Stimulated activated CD8-positive, alpha-beta memory T cell treated with anti-CD3 and anti-CD28 coated beads, Interleukin-15, amount 100 ng/mL, for 1 hour (primary cell): ENCODE measurements at places on chromosomes 2 and 18.

DNA sequence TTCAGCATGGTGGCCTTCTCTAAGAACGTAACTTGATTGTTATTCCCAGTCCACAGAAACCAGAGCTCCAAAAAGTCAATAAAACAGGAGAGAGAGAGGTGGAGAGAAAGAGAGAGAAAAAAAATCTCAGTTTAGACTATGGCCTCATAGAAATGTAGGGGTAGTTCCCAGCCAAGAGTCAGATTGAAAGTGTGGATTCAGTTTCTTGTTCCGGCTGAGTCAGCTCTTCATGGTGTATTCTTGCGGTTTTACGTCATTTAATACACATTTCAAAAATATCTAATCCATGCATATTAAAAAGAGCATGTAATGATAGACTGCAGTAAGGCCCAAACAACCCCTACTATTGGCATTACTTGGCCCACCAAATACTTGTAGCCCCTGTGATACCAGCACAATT is 303.9 kb downstream of the ETAA1 start:
- no peak for DNase-seq

DNA sequence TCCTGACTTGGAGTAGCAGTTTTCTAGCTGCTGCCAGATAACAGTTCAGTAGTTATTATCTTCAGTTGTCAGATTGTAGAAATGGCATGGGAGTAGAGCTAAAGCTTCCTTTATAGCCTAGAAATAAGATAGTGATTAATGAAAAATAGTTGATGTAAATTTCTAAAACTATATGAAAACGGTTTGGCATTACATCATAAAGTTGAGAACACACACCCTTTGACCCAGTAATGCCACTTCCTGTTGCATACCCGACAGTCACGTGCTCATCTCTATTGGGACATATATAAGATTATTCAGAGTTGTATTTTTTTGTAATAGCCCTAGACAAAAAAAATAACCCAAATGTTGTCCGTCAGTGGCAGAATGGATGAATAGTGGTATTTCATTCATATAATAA is 39.4 kb upstream of the ASB1 start:
- DNase-seq: no peak

- no peak for DNase-seq
These were observed 76.6 kb downstream of the MAPK4 start for GRCh38 chr18:50636366-50637057.

DNA sequence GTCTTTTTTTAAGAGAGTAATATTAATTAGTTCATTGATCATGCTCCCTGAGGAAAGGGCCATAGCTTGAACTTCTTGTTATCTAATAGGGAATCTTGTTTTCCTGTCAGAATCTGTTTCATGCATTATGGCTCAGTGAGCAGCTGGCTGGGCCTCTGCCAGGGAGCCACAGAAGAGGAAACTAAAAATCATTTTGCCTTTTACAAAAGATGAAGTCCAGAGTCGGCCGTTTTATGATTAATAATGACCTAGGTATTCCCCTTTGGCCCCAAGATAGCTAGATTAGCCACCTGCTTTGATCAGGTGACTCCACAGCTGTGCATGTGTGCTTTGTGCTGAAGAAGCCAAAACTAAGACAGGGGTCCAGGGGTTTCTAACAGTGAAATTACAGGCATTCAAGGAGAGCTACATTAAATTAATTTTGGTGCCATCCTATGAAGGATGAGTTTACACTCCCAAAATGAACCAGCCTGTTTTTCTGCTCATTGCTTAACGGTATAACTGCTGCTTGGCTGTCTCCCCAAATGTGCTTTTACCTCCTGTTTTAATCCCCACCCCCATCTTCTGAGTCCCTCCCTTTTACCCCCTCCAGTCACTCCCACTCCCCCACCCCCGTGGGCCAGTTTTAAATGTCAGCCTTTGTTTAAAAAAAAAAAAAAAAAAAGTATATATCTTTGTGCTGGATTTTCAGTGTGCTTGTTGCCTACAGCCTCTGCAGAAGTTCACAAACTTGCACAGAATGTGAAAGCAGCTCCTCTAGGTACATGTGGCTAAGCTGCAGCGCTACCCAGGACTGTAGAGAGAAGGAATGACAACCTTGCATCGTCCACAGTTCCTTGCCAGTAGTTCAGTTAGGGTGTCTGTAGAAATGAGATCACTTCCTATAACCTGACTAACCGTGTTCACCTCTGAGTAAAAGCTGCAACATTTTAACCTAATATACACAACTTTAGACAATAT is 93.1 kb downstream of the CABLES1 start:
- no peak for DNase-seq

- DNase-seq: no peak
These were observed 61.0 kb downstream of the SPP2 start for GRCh38 chr2:234111523-234111922.

- no peak for DNase-seq
These were observed 274.4 kb downstream of the ERBB4 start for GRCh38 chr2:212264187-212264586.

- DNase-seq: no peak
These were observed 25.4 kb downstream of the POLE4 start for GRCh38 chr2:74983631-74984392.

GRCh38 chr2:233980955-233981561 is 63.9 kb downstream of the TRPM8 start:
- DNase-seq: no peak

- no peak for DNase-seq
These were observed 70.0 kb upstream of the KCNH7 start for GRCh38 chr2:162908567-162908966.

GRCh38 chr18:37844209-37844970 is 278.8 kb upstream of the CELF4 start:
- DNase-seq: no peak

DNA sequence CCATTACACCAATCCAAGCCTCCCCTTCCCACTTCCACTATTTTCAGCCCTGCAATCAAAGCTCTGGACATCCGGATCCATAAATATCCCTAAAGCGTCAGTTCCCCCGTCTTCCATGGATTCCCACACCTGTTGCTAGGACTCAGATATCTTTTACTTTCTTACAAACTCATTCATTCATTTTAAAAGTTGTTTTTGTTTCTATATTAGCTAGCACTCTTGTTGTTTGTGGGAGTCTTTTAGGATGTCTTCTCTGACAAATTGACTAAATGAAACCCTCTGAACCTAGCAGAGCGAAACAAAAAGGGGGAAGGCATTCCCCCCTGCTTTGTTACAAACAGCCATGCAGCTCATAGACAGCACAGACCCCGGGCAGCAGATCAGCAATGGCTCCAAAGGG is 9.0 kb upstream of the NBAS start:
- no peak for DNase-seq

GRCh38 chr2:104332731-104333130 is 521.2 kb upstream of the POU3F3 start:
- no peak for DNase-seq

DNA sequence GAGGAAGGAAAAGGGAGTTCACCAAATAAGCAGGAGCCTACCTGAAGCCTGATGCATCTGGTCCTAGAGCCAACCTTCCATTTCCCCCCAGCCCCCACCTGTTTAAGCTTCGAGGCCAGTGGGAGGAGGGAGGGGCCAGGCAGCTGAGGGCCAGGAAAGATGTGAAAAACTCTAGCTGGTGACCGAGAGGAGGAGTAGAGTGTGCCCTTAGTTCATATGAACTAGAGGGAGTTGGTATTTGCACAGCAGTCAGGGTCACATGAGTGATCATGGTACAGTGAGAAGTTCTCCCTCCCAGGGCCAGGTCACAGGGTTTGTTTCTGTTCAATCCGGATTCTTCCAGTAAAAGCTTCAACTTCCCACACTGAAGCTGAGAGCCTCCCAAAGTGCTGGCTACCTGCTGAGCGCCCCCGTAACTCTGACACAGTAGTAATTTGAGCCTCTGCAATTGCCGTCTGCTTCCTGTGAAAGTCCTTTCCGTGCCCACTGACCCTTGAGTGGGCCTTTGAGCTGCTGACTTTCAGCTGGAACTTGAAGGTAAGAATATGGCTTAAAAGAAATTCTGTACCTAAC is at the start of gene SULT1C2:
Gene SULT1C2 (plus strand): TSS at position 362 of the 573 bp plus-strand sequence. CDS start 4,773 bp downstream, outside the sequence.
- no peak for DNase-seq

GRCh38 chr2:5951471-5951870 is 259.3 kb downstream of the SOX11 start:
- no peak for DNase-seq

GRCh38 chr18:10381951-10382350 is 72.5 kb upstream of the APCDD1 start:
- DNase-seq: no peak

DNA sequence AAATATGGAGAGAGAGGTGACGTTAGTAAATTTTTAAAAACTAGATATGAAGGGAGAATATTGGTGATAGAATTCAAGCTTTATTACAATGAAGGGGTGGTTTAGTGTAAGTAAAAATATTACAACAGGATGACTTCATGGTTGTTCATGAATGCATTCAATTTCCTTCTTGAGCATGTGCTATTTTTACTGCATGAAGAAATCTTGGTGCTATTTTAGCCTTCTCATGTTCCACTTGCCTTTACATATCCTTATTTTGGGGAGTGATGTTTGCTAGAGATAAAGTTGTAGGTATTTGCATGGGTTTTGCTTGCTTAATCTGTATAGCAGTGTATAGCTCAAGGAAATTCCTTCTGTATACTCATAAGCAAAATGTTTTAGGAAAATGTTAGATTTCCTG is 195.0 kb upstream of the MMADHC start:
- DNase-seq: no peak

DNA sequence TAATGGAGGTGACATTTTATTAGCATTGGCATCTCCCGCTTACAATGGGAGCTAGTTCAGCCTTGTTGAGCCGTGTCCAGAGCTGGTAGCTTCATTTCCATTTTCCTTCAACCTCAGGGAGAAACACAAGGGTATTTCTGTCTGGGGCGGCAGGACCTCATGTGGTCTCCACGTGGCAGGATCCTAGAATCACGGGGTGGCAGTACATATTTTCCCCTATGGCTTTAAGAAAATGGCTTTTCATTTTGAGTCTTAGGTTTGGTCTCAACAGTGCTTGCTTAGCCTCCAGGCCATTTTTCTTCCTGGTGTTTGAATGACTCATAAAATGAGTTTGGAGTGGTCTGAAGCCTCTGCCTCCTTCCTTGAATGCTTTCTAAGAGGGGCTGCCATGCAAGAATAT is 20.3 kb downstream of the CABLES1 start:
- no peak for DNase-seq

DNA sequence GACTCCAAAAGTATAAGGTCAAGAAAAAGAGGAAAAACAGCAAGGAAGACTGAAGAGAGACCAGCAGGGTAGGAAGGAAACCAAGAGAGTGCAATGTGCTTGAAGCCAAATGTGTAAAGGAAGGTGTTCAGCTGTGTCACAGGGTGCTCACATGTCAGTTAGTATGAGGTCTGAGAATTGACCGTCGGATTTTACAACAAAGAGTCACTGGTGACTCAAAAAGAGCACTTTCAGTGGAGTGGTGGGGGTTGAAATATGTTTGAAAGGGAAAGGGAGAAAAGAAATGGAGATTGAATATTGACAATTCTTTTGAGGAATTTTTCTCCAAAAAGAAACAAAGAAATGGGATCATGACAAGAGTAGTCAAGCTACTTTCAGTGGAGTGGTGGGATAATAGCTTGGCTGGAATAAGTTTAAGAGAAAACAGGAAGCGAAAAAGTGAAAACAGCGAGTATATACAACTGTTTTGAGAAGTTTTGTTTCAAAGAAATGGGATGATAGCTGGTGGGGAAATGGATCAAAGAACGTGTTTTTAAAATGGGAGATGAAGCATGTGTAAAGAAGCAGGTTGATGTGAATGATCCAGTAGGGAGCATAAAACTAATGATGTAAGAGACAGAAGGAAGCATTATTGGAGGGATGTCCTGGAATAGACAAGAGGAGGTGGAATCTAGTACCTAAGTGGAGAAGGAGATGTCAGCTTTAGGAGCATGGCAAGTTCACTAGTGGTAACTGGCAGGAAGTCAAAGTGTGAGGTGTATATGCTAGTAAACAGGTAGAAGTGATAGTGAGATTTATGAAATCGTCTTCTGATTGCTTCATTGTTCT is 3.6 kb upstream of the TSPYL6 start:
- no peak for DNase-seq

- no peak for DNase-seq
These were observed 424.2 kb downstream of the NRXN1 start for GRCh38 chr2:50607721-50608120.

DNA sequence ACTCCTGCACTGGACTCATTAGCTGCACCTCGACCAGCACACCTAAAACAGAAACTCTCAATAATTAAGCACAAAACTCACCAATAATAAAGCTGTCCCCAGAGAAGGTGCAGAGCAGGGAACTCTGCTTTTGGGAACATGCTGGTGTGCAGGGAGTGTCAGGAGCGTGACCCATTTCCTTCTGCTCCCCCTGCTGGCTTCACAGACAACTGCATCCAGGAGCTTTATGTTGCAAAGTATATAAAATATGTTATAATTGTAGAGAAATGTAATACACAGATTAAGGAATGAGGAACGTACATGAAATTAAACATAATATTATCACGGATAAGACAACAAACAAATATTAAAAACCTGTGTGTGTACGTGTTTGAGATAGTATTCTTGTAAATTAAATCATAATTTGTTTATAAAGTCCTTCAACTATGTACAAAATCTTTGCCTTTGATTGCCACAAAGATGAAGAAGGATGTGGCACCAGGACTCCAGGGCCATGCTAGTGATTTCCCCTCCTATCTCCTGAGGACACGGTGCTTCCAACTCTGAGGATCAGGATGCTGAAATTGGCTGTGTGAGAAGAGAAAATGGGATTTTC is 68.6 kb upstream of the MAL start:
- no peak for DNase-seq

- no peak for DNase-seq
These were observed 795 bp upstream of the SETBP1 start for GRCh38 chr18:44679914-44680272.

DNA sequence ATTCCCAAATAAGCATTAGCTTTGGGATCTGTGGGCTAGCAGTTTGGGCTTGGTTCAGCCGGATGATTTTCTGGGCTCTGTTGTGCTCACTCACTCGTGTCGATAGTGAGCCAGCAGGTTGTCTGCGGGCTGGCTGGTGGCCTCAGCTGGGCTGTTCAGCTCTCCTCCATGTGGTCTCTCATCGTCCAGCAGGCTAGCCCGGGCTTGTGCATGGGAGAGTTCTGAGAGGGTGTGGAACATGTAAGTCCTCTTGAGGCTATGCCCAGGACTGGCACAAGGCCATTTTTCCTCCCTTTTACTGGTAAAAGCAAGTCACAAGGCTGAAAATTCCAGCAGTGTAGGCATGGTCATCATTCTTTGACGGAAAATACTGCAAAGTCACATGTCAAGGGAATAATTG is 38.5 kb downstream of the NTSR2 start:
- DNase-seq: no peak

DNA sequence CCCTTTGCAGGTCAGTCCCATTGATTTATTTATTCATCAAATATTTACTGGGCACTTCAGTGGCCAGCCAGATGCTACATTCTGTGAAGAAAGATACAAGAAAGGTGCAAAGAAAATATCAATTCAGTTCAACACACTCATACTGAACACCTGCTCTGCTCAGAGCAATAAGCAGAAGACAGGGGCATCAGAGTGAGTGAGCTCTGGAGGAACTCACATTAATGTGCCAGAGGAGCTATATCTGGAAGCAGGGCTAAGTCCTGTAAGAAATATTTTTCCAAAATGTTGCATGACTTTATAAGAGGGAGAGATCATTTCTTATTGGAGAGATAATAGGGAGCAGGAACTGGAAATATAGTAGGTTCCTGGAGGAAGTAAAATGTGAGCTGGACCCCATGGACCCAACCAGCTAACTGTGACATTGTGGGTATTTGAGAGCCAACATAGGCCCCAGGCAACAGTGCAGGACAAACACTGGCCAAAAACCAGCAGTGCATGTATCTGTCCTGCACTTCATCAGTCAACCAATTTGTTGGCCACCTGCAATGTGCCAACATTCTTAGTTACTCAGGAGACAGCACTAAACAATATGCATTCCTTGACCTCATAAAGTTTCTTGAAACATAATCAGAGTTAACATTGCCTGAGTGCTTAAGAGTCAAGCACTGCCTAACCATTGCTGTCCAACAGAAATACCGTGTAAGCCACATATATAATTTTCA is 102.7 kb upstream of the PTPRM start:
- DNase-seq: no peak
